ENCODE measurements at places on chromosomes 4 and X. TPM values are rescaled to one million over a fixed set of nuclear protein-coding genes. Genes with fewer than 3 reads are reported as not detected.

The SLC2A9 gene
- polyA plus RNA-seq: 10.3 TPM

The PRR32 gene
- not detected for polyA plus RNA-seq

The CT55 gene
- 0.09 TPM for polyA plus RNA-seq

The MAGEA4 gene
- not detected for polyA plus RNA-seq

The NSG1 gene
- polyA plus RNA-seq: 5.4 TPM

The NAP1L2 gene
- polyA plus RNA-seq: 2.8 TPM

The MAP7D3 gene
- polyA plus RNA-seq: 15.9 TPM

The ITGB1BP2 gene
- 1.3 TPM for polyA plus RNA-seq

The SGMS2 gene
- polyA plus RNA-seq: 13.4 TPM

GRCh38 chr4:41541687-41542094 lies 3.7 kb downstream of the LIMCH1 start:
- no peak for DNase-seq

DNA sequence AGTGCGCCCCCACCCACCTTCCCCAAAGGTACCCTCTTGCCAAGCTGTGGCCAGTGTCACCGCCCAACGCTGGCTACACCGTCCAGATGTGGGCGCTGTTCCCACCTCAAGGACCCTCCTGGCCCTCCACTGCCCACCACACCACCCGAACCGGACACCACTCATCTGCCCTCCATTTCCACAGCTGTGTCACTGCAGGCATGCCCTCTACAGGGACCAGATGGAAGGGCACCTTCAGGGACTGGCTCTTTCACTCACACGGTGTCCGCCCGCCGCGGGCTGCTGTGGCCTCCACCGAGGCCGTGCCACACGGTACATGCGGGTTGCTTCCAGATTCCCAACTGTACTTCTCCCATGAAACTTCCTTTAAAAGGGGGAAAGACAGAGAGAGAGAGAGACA lies 87.7 kb downstream of the FAM53A start:
- no peak for DNase-seq

GRCh38 chr4:81503586-81503985 lies 31.9 kb upstream of the RASGEF1B start:
- no peak for DNase-seq

- DNase-seq: no peak
Measured at GRCh38 chr4:55121246-55121645, 4.1 kb downstream of the KDR start.

DNA sequence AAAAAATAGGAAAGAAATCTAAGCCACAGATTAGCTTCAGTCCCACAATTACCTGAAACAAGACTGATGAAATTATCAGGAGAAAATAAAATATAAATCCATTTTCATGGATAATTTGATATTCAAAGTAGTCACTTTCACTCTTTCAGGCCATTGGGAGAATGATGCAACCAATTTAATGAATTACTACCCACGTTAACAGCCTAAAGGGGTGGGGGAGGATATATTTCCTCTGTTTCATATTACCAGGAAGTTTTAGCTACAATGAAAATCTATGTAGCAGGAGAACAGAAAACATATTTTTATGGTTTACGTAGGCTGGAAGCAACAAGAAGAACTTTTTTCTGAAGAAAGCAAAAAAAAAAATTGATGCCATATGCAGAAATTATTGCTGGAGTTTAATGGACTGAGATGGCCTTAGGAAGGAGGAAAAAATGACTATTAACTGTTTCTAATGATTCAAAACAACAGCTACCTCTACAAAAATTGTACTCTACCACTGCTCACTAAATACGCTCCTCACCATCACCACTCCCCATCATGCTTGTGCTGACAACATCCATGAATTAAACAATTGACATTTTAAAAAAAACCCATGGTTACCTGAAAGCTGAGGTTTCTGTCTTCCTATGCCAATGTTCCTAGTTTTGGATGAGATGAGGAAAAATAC lies 100.9 kb downstream of the CXXC4 start:
- no peak for DNase-seq

DNA sequence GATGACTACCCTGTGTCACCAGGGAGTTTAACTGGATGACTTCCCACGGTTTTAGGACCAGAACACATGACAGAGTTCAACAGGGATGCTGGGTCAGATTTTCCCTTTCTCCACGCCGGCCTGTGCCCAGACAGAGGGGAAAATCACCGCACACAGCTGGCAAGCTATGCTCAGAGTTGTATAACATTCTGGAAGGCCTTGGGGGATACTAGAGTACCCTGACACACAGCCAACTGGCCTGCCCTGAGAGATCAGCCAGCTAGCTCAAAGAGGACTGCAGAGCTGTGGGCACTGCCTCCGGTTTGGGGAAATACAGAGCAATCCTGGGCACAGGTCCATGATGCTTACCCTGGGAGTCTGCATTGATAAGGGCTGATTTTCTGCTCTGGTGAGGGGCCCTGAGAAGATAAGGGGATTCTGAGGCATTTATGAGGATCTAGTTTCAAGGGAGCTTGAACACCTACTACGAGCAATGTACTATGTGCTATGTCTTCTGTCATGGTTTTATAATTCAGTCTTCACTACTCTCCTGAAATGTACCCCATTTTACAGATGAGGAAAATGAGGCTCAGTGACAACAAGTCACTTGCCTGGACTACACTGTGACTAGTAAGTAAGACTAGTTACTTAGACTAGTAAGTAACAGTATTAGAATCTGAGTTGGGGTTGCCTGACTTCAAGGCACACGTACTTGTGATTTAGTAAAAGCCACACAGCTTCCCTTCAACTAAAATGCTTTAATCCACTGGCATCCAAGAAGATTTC lies 14.7 kb downstream of the C4orf54 start:
- no peak for DNase-seq

DNA sequence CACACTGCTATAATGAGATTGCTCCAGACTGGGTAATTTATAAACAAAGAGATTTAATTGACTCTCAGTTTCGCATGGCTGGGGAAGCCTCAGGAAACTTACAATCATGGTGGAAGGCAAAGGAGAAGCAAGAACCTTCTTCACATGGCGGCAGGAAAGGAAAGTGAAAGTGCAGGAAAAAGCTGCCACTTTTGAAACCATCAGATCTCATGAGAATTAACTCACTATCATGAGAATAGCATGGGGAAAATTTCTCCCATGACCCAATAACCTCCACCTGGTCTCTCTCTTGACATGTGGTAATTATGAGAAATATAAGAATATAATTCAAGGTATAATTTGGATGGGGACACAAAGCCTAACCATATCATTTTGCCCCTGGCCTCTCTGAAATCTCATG lies 884.2 kb downstream of the GLUD2 start:
- no peak for DNase-seq

DNA sequence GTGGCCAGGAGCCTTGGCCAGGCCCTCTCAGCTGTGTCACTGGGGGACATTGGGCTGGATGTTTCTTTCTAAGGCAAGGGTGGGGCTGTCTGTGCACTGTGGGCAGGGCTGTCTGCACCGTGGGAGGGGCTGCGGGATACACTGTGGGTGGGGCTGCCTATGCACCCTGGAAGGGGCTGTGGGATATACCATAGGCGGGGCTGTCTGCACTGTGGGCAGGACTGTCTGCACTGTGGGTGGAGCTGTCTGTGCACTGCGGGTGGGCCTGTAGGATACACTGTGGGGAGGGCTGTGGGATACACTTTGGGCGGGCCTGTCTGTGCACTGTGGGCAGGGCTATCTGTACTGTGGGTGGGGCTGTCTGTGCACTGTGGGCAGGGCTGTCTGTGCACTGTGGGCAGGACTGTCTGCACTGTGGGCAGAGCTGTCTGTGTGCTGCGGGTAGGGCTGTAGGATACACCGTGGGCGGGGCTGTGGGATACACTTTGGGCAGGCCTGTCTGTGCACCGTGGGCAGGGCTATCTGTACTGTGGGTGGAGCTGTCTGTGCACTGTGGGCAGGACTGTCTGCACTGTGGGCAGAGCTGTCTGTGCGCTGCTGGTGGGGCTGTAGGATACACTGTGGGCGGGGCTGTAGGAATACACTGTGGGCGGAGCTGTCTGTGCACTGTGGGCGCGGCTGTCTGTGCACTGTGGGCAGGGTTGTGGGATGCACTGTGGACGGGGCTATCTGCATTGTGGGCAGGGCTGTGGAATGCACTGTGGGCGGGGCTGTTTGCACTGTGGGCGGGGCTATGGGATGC lies 31.1 kb downstream of the ACOX3 start:
- DNase-seq: no peak

DNA sequence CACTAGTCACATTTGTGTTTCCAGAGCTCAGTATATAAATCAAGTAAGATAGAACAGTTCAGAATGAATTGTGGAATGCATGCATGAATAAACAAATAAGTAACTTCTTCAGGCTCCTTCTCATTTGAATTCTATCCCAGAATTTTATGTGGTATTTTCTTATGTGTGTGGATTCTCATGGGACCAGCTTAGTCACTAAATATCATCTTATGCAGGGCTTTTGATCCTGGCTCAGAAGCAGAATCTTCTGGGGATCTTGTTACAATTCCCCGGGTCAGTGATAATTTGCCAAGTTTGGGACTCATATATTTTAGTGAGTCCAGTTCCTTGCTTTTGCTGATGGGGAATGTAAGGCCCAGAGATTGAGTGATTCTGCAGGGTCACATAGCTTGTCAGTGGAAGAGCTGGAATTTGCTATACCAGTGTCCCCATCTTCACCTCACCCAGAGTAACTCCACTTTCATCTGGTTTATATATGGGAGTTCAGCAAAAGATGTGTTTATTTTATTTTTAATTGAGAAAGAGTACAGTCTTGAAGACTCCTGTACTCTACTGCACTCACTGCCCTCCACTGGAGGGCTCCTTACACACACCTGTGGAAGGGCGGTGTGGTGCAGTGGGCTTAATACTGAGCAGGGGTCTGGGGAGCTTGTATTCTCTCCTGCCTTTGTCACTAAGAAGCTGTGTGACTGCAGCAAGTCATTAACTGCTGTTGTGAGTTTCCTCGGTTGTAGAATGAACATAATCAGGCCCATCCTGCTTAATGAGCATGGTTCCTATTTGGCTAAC lies 198.2 kb upstream of the CXorf66 start:
- DNase-seq: no peak

GRCh38 chrX:81348388-81348787 lies 146.5 kb downstream of the SH3BGRL start:
- no peak for DNase-seq

- DNase-seq: no peak
Measured at GRCh38 chrX:83510510-83511062, 2.5 kb downstream of the POU3F4 start.

- DNase-seq: no peak
Measured at GRCh38 chr4:150973626-150974251, 41.3 kb downstream of the LRBA start.

- no peak for DNase-seq
Measured at GRCh38 chrX:40290517-40290916, 192.8 kb upstream of the BCOR start.

GRCh38 chr4:25991340-25991739 lies 77.3 kb downstream of the SMIM20 start:
- no peak for DNase-seq

GRCh38 chrX:9919632-9920172 lies 47.5 kb upstream of the CLDN34 start:
- no peak for DNase-seq

DNA sequence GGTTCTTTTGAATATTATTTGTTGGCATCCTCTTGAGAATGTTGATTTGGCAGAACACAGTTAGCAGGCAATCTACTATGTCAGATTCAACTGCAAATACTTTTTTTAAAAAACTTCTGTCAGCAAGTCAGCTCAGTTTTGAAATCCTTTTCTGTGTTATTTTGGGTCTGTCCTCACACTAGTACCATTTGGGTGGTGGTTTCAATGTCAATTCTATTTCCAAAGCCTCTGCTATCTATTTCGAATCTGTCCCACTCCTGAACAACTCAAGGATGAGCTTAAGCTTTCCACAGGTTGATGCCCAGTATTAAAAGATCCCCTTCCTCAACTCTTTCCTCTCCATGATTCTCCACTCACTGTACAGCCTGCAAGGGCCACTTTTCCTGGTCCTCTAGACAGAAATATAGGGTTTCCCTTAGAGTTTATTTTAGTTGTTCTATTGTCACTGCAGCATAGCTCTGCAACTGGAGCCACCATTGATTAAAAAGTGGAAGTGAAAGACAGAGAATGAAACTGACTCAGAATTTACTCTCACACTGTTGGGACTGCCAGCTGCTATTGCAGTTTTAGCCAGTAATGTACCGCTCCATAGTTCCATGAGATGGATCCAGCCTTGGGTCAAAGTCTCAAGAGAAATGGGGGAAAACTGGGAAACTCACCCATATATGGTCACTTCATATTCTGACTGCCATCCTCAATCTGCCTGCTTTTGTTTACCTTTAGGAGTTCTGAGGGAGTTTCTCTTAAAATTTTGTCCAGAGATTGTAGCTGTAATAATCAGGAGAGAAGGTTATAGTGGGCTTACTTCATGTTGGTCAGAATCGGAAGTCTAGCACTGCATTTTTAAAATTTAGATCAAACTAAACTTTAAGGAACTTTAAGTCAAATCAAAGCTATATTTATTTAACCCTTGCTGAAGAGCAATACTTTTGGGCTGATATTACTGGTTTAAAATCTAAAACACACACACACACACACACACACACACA lies 14.6 kb downstream of the HDX start:
- no peak for DNase-seq

- no peak for DNase-seq
Measured at GRCh38 chr4:128663325-128663724, 146.2 kb upstream of the JADE1 start.

DNA sequence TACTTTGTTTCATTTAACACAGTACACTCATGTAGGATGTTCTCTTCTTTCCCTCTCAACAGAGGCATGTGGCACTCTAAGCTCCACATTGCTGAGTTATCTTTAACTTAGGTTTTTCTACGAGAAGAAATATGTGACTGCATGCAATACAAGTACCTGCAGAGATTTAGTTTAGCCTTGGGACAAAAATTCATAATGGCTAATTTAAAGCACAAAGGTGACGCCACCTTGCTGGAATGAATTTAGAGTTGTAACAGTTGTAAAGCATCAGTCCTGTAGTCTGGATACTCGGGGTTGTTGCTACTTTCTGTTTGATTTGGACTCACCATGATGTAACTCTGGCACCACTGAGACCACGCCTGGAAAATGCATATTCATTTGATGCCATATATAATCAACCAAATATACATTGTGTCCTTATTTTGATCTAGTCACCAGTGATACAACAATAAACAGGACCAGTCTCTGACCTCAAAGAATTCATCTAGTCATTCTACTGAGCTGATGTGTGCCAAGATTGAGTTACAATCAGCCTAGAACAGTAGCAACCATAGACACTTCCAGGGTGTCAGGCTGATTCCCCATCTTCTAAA lies 451.0 kb upstream of the ZFP42 start:
- no peak for DNase-seq

- no peak for DNase-seq
Measured at GRCh38 chr4:27635936-27636913, 775.6 kb downstream of the STIM2 start.

- DNase-seq: no peak
Measured at GRCh38 chr4:56235725-56236124, 151.6 kb downstream of the AASDH start.

GRCh38 chrX:107014936-107015335 lies 14.9 kb upstream of the MORC4 start:
- DNase-seq: no peak

GRCh38 chrX:39667736-39668482 lies 429.8 kb downstream of the BCOR start:
- no peak for DNase-seq

- DNase-seq: no peak
Measured at GRCh38 chrX:148047200-148047599, 66.1 kb downstream of the FMR1NB start.

GRCh38 chr4:149292425-149293007 lies 523.1 kb downstream of the IQCM start:
- DNase-seq: no peak
